ENCODE measurements at places on chromosomes 4 and X.

DNA sequence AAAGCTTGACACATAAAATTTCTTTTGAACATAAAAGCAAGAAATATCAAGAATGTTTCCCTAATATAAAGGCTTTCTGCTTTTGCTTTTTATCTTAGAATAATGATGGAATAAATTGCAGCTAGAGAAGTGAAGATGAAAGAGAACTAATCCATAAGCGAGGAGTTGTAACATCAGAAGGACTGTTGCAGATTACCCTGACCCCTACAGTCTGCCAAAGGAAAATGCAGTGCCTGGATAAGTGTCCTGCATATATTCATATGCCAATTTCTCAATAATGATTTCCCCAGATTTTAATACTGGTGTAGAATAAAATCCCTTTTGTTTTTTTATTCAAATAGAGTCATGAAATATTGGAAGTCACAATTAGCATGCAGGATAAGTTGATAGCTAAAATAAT is 115.9 kb downstream of the MAGEC2 start:
- no peak for DNase-seq

DNA sequence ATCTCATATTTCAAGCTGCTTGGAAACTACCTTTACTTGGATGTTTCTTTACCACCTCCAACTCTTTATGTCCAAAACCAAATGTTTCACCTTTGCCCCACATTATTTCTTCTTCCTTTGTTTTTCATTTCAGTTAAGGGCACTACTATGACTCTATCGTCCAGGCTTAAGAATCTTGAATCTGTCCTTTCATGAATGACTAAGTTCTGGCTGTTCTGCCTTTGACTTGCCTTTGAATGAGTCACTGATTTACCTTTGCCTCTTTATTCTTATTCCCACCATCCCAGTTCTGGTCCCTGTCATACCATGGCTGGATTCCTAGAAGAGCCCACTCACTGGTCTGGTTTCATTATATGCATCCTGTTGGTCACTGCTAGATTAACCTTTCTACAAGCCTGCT is 30.6 kb upstream of the PLAC1 start:
- no peak for DNase-seq

GRCh38 chr4:57075367-57075766 is 34.8 kb downstream of the IGFBP7 start:
- DNase-seq = no peak

DNA sequence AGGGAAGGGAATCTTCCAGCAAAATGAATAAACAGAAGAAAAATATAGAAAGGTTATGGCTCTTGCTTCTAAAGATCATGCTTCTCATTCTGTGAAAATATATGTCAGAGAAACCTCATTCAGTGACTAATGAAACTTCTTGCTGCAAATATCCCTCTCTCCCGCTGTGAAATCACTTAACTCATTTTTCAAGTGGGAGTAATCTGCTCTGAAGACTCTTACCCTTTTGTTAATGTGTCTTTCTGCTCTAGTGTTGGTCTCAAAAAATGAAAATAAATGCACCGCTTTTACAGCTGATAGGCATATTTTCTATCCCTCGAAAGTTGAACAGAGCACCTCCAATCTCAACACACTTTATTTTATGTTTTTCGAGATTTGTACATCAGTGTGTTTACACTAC is 252.3 kb downstream of the NLGN4X start:
- no peak for DNase-seq

DNA sequence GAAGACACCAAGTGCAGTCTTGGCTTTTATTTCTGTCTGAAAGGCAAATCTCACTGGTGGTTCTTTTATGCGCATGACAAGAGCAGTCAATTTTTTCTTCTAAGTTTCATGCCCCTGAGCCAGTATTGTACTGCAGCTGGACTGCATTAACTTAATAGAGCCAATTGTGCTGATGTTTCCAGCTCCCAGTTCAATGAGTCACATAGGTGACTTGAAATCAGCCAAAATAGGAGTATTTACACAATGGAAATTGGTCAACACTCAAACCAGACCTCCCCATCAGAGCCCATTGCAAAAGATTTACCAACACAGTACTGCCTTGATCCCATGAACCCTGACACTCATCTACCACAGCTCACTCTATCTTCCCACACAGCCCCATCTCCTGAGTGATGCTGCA is 100.3 kb upstream of the GUCY1A1 start:
- DNase-seq = no peak

- no peak for DNase-seq
Measured at GRCh38 chrX:134753718-134754008, 95.4 kb upstream of the PLAC1 start.

- DNase-seq = no peak
Measured at GRCh38 chrX:20451929-20452328, 185.2 kb upstream of the RPS6KA3 start.

DNA sequence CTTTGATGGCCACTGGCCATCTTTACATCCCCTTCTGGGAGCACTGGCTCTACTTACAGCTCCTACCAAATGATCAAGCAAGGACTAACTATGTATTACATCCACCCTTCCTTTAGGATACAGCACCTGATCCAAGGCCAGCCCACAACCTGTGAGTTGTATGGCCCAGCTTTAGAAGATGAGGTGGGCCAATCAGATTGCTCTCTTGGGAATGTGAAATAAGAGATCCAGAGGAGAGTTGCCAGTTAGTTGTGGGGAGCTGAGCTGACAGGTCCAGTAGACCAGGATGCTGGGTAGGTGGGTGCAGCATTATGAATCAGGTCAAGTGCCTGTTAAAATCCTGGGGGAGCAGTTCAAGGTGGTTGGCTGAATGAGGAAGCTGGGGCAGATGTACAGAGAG is 111.5 kb downstream of the GNL3L start:
- no peak for DNase-seq

DNA sequence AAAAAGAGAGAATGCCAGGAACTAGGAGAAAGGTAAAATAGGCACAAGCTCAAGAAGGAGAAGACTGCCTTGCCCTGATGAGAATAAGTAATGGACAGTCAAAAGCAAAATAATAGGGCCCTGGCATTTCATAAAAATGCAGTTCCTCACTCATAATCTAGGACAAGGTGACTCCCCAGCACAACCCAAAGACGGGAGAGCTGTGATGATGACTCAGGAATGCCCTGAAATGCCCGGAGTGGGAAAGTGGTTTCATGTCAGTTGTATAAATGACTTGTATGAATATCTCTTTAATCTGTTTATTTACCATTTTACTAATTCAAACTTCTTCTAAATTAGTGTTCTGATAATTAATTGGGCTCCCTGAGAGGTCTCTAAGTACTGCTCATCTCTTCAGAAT is 28.8 kb upstream of the SETD7 start:
- no peak for DNase-seq
